ENCODE measurements at places on chromosomes 3 and 15.

DNA sequence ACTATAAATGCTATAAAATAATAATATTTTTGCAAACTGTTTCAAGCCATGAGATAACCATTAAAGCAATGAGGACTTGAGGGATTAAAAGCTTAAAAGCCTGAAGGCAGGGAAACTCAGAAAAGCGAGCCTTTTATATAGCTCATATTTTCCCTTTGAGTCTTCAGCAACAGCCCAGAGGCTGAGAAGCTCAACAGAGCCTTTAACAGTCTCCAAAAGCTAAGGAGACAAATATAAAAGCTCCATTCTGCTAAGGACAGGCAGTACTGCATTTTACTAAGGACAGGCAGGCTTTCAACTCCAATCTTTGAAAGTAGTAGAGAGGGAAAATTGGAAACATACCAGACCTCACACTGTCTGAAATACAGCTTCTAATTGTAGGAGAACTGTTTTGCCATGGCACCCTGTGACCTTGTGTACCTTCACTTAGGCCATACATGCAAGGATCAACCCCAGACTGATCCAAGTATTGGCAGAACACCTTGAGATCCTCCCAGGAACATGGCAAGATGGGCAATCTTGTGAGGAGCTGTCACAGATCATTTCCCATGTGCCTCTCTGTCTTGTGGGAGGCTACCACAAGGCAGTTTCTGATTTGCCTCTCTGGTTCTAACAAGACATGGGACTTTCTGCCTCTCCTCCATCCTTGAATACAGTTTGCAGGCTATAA lies 53.1 kb upstream of the ARNT2 start:
- no peak for DNase-seq

DNA sequence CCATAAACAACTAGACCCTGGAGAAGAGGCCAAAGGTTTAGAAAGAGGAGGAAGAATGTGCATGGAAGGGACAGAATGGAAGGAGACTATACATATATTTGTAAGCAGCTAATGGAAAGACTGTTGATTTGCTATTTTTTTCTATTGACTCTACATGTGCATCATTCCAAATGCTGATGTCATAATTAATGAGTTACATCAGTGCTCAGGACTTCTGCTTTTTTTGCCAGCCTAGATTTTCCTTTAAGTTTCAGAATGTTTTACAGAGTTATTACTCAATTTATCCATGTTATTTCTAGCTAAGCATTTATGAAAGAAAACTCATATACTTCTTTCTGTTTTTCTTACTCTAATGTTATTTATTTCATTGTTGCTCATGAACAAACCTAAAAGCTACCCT lies 62.6 kb upstream of the VGLL3 start:
- no peak for DNase-seq

- no peak for DNase-seq
Measured at GRCh38 chr3:188489639-188490405, 335.9 kb downstream of the LPP start.

- DNase-seq, result no peak
Measured at GRCh38 chr3:69959581-69959980, 40.0 kb upstream of the SAMMSON start.

- no peak for DNase-seq
Measured at GRCh38 chr15:35305031-35305550, 220.0 kb upstream of the NANOGP8 start.

DNA sequence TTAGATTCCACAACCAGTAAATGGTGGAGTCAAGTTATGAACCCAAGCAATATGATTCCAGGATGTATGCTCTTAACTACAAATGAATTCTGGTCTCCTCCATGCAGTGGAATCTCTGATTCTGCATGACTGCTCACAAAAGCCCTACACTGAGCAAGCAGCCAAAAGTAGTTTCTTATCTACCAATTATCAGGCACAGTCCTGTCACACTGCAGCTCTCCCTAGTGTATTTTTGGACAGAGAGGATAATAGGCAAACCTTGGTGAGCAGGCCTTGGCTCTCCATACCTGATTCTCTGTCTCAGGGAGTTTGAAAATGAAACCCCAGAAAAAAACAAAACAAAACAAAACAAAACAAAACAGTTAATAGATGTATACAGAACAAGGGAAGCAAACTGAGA lies 3.5 kb upstream of the SSR3 start:
- no peak for DNase-seq
